HCT116 (cell line): ENCODE measurements at places on chromosomes 11 and 22. TPM values are rescaled to one million over a fixed set of nuclear protein-coding genes. Genes with fewer than 3 reads are reported as not detected.

The TYR gene
- not detected for total RNA-seq

The OR10D3 gene
- total RNA-seq, result not detected

GRCh38 chr11:120554766-120555432 is 43.4 kb downstream of the GRIK4 start:
- H3K4me1 ChIP-seq, result peaks cover 3% of the 10 kb centered on the region; the same call in 1 of the 2 replicates
- no peak overlapping the region for H3K4me3 ChIP-seq
- H3K27me3 ChIP-seq, result no peaks in the 10 kb centered on the region
- no peak overlapping the region for H3K27ac ChIP-seq
- H3K36me3 ChIP-seq, result no peaks in the 10 kb centered on the region
- no peak for DNase-seq

DNA sequence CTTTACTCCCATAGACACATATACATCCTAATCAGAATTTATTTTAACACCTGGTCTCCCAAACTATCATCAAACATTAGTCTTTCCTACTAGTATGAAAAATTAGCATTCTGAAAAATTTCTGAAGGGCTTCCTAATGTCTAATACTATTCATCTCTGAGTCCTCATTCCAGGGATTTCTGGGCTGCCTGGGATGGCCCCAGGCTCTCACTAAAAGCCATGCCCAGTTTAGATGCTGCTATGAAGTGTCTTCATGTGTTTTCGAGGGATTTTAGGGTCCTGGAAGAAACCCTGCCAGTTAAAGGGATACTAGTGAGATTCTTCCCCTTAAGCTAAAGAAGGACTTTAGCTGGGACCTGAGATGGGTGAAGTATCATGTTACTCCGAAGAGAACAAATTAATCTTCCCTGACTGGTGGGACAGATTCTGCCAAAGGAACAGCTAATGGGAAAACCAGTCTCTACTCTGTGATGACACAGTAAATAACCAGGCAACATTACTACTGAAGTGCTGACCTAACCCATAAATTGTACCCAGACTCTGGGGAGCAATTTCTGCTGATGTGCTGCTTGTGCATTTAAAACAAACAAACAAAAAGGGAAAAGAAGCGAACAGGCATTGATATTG is 342.6 kb downstream of the SOX6 start:
- H3K36me3 ChIP-seq, result no peaks in the 10 kb centered on the region
- H3K27ac ChIP-seq, result no peak overlapping the region
- DNase-seq, result no peak
- no peaks in the 10 kb centered on the region for H3K4me1 ChIP-seq

The DCPS gene
- total RNA-seq, result 25.6 TPM

GRCh38 chr11:81647374-81647773 is 1086.3 kb downstream of the FAM181B start:
- H3K4me1 ChIP-seq, result no peaks in the 10 kb centered on the region
- no peak overlapping the region for H3K4me3 ChIP-seq
- no peak overlapping the region for H3K27ac ChIP-seq

The ACP2 gene
- total RNA-seq, result 21.5 TPM

The TEX54 gene
- not detected for total RNA-seq

DNA sequence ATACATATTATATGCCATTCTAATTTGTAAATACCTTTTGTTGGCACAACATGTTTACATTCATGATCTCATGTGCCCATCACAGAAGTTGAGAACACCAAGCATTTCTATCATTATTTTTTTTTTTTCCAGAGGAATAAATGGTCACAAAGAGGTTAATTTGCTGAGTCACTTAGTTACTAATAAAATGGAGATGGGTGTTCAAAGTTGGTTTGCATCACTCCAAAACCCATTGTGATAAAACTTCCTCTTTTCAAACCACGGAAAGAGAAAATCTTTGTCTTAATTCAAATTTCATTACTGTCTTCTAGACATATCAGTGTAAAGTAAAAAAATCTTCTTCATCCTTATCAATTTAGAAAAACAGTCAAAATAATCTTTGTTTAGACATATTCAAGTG is 636.8 kb upstream of the CCDC179 start:
- H3K4me3 ChIP-seq, result no peak overlapping the region
- no peaks in the 10 kb centered on the region for H3K36me3 ChIP-seq
- no peaks in the 10 kb centered on the region for H3K4me1 ChIP-seq
- no peaks in the 10 kb centered on the region for H3K27me3 ChIP-seq

The DEPDC5 gene
- 35.0 TPM for total RNA-seq

The PGA3 gene
- not detected for total RNA-seq

DNA sequence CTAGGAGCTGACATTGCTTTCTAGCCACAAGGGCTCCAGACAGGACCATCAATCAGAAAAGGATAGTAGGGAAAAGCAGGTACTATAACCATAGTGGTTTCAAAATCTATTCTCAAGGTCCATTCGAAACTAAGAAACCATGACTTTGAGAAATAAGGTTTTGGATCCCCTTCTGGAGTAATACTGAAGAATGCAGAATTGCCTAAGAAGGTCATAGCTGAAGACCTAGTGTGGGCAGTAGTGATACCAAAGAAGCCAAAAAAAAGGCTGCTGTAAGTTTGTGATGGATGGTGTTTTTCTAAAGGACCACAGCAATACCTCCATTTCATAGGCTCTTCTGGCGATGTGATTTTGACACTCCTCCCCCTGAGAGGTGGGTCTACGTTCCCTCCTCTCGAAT is 163.1 kb downstream of the MAML2 start:
- no peaks in the 10 kb centered on the region for H3K27me3 ChIP-seq
- H3K4me3 ChIP-seq, result no peak overlapping the region
- DNase-seq, result no peak
- H3K27ac ChIP-seq, result no peak overlapping the region
- H3K36me3 ChIP-seq, result no peaks in the 10 kb centered on the region

GRCh38 chr11:116882386-116882785 is 45.0 kb upstream of the APOA1 start:
- DNase-seq, result peak; percentile 13
- no peak overlapping the region for H3K4me3 ChIP-seq
- no peaks in the 10 kb centered on the region for H3K4me1 ChIP-seq
- no peak overlapping the region for H3K27ac ChIP-seq
- no peaks in the 10 kb centered on the region for H3K27me3 ChIP-seq
- no peaks in the 10 kb centered on the region for H3K36me3 ChIP-seq

DNA sequence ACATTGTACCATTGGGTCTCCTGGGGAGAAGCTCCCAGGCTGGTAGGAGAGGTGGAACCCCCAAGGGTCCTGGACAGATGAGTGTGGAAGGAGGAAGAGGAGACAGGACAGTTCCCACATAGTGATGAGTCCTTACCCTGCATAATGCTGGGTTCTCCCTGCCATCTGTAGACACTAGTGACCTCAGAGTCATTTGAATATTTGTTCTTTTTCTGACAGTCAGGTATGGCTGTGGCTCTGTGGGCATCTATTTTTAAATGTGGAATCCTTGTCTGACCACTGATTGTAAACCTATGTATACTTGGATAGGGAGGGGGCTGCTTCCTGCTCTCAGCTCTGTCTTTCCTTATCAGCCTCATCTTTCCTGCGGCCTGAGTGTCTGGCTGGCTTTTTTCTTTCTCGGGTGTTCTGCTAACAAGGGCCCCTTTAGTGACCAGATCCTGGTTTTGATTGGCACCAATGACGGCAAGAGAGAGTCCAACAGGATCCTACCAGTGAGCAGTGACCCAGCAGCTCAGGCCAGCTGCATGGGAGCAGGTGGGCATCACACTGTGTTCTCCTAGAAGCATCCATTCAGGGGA is 2.6 kb upstream of the SLC5A1 start:
- H3K4me3 ChIP-seq, result no peak overlapping the region
- no peak for DNase-seq
- H3K36me3 ChIP-seq, result no peaks in the 10 kb centered on the region
- peaks cover 3% of the 10 kb centered on the region; the same call in 1 of the 2 replicates for H3K4me1 ChIP-seq

DNA sequence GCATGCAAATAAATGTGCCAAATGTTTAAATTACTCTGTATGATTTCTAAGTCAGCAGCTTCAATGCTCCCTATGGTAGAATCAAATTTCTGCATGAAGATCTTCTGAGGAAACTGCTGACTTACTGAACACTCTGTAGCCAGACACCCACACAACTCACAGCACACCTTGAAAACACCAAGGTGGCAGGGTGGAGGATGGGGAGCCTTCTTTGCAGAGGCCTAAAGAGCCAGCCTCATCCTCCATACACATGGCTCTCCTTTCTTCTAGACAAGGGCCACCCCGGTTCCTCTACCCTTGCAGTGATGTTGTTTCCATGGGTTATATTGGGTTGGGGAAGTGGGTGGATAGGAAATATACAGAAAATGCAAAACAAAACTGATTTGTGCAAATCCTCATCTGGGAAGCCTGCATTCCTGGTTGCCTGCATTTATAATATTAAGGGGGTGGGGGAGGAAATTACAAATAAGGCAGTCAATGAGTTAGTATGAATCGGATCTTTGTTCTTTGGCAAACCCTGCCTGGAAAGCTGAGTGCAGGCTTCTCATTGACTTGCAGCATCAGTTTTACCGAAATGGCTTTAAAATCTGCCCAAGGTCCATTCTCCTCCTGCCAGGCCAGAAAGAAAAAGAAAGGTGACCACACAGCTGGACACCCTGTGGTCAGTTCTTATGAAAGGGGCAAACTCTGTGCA is 15.8 kb upstream of the ETS1 start:
- no peak for DNase-seq
- peaks cover 58% of the 10 kb centered on the region for H3K27me3 ChIP-seq
- H3K36me3 ChIP-seq, result no peaks in the 10 kb centered on the region

- no peak for DNase-seq
- H3K4me1 ChIP-seq, result no peaks in the 10 kb centered on the region
- no peaks in the 10 kb centered on the region; the same call in 1 of the 2 replicates for H3K27me3 ChIP-seq
- no peak overlapping the region for H3K27ac ChIP-seq
- H3K4me3 ChIP-seq, result no peak overlapping the region
These were observed 91.9 kb upstream of the TMEM45B start for GRCh38 chr11:129723761-129724162.

- H3K27me3 ChIP-seq, result no peaks in the 10 kb centered on the region
- H3K27ac ChIP-seq, result peak overlapping the region; percentile 19; the same call in 1 of the 2 replicates
These were observed 7.8 kb upstream of the L3MBTL2 start for GRCh38 chr22:41197038-41197972.

- no peak overlapping the region for H3K27ac ChIP-seq
- H3K36me3 ChIP-seq, result no peaks in the 10 kb centered on the region
- no peaks in the 10 kb centered on the region for H3K4me1 ChIP-seq
- no peak overlapping the region for H3K4me3 ChIP-seq
- DNase-seq, result no peak
These were observed 893.7 kb downstream of the FAM181B start for GRCh38 chr11:81839976-81840375.

DNA sequence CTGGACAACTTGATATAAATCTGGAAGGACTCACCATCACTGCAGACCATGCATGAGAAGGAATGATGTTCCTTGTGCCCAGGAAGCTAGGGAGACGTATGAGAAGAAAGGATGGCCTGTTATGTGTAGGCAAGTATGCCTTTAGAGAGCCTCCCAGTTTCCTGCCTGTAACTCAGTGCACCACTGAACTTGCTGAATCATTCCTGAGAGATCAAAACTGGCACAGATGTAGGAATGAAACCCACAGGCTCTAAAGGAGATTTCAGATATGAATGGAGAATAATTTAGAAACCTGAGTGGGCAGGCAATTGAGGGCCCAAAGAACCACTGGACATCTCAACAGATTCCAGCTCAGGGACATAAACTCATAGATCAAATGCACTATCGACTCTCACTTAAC is 38.4 kb upstream of the PRSS23 start:
- H3K4me1 ChIP-seq, result no peaks in the 10 kb centered on the region
- H3K36me3 ChIP-seq, result no peaks in the 10 kb centered on the region
- no peaks in the 10 kb centered on the region for H3K27me3 ChIP-seq
- H3K4me3 ChIP-seq, result no peak overlapping the region
- no peak for DNase-seq
- no peak overlapping the region for H3K27ac ChIP-seq

The OR52A1 gene
- not detected for total RNA-seq

The HSPB2 gene
- total RNA-seq, result not detected

GRCh38 chr22:33889748-33890147 is 30.5 kb downstream of the LARGE1 start:
- no peak for DNase-seq
- H3K36me3 ChIP-seq, result no peaks in the 10 kb centered on the region
- no peak overlapping the region for H3K27ac ChIP-seq
- H3K4me3 ChIP-seq, result no peak overlapping the region
- H3K27me3 ChIP-seq, result no peaks in the 10 kb centered on the region

The GUCY1A2 gene
- 0.10 TPM for total RNA-seq

DNA sequence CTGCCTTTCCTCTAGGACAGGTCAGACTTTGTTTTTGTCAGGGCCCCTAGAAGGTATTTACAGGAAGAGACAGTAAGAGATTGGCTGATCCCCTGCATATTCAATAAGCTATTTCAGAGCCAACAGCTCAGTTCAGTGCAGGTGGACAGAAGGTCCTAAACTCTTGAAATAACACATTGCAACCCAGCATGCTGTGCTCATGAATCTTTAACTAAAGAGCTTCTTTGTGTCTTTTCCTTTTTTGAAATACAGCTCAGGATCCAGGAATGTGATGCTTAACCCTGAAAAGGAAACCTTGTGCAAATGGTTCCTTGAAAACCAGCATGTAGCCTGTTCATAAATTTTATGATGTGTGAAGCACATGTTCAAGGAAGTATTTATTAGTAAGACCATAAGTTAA is 43.9 kb downstream of the BBOX1 start:
- H3K4me3 ChIP-seq, result no peak overlapping the region
- no peaks in the 10 kb centered on the region for H3K4me1 ChIP-seq
- H3K27me3 ChIP-seq, result no peaks in the 10 kb centered on the region
- H3K27ac ChIP-seq, result no peak overlapping the region
- no peak for DNase-seq

DNA sequence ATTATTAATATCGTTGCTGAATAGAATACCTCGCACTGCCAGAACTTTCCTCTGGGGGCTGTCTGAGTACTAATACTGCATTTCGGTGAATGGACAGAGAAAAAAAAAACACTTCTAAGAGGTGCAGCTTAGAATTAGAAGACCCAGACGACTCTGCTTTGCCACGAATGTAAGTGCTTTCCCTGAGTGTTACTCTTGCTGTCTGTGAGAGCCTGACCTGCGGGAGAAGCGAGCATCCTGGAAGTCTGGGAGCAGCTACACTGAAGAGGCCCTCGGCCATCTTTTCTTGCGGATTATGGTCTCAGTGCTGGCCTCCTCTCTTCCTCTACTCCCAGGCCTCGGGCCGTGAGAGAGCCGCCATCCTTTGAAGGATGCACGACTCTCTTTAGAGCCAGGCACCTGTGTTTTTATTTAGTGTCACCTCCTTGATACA is 94.9 kb downstream of the SCN3B start:
- DNase-seq, result no peak
- H3K4me3 ChIP-seq, result no peak overlapping the region
- no peaks in the 10 kb centered on the region for H3K27me3 ChIP-seq
- no peak overlapping the region for H3K27ac ChIP-seq

DNA sequence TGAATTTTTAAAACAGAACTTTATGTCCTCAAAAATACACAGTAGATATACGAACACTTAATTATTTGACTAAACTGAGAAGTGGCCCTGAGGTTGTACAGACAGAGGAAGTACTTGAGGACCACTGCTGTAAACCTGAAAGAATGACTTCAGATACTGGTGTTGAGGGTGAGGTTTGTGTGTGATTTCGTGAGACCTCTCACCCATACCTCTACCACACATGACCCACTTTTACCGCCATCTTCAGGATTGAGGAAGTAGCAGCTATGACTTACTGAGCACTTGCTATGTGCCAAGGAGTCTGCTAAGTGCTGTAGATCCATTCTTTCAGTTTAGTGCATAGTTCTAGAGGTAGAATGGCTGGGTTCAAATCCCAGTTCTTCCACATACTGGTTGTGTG is 21.9 kb downstream of the MMP13 start:
- no peak overlapping the region for H3K27ac ChIP-seq
- H3K4me3 ChIP-seq, result no peak overlapping the region
- H3K36me3 ChIP-seq, result no peaks in the 10 kb centered on the region

GRCh38 chr11:62068730-62069129 is 55.1 kb upstream of the INCENP start:
- H3K36me3 ChIP-seq, result no peaks in the 10 kb centered on the region
- H3K27me3 ChIP-seq, result no peaks in the 10 kb centered on the region
- no peaks in the 10 kb centered on the region for H3K4me1 ChIP-seq
- H3K27ac ChIP-seq, result no peak overlapping the region
- no peak for DNase-seq
- H3K4me3 ChIP-seq, result no peak overlapping the region
